ENCODE measurements at places on chromosomes 2 and 18. TPM values are rescaled to one million over a fixed set of nuclear protein-coding genes. Genes with fewer than 3 reads are reported as not detected.

Gene B3GNT7
- total RNA-seq: 7.7 TPM

Gene CDK5R2
- not detected for total RNA-seq

Gene VSNL1
- total RNA-seq: 10.4 TPM

Gene ACVR2A
- 10.2 TPM for total RNA-seq

Gene TFCP2L1
- total RNA-seq: 0.19 TPM

Gene TNS1
- total RNA-seq: 722 TPM

Gene ERMN
- total RNA-seq: not detected

Gene EVA1A
- 0.97 TPM for total RNA-seq

Gene IL1F10
- total RNA-seq: not detected

Gene SLC39A10
- 9.6 TPM for total RNA-seq

Gene SLC30A3
- total RNA-seq: 10.4 TPM

Gene GNAL
- 5.1 TPM for total RNA-seq

Gene OTOS
- not detected for total RNA-seq

Gene OR6B2
- not detected for total RNA-seq

Data from Right ventricle myocardium superior (tissue), 1 donor.